Left ventricle myocardium superior (tissue), 1 donor: ENCODE measurements at places on chromosomes 6 and 20. TPM values are rescaled to one million over a fixed set of nuclear protein-coding genes. Genes with fewer than 3 reads are reported as not detected.

The DEFB121 gene
- not detected for total RNA-seq

The MCCD1 gene
- total RNA-seq = not detected

The GLP1R gene
- 11.6 TPM for total RNA-seq

The VNN1 gene
- 1.9 TPM for total RNA-seq

DNA sequence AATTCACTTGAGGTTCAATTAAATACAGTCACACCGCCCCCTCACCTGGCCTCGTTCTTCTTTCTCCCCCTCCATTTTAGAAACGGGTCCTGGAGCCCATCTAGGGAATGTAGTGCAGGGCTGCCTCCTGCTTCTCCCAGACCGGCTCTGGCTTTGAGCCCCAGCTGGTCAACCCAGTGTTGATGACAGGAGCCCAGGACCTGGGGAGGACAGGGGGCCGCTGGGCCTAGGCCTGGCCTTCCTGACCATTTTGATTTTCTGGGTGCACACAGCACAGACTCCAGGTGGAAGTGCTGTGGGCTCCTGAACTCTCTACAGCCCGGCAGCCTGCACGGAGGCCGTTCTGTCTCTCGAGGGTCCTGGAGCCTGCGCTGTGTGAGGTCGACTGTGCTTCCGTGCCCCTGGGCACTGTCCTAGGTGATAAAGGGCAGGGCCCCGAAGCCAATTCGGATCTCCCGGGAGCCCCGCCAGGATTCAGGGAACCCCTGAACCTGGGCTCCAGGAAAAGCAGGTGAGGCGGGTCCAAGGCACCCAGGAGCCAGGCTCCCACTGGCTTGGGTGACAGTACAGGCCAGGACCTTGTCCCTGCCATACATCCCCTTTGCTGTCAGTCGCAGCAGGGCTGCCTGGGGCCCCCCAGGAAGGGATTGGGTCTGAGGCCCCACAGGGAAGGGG is 23.3 kb downstream of the NPEPL1 start:
- no peak for DNase-seq

DNA sequence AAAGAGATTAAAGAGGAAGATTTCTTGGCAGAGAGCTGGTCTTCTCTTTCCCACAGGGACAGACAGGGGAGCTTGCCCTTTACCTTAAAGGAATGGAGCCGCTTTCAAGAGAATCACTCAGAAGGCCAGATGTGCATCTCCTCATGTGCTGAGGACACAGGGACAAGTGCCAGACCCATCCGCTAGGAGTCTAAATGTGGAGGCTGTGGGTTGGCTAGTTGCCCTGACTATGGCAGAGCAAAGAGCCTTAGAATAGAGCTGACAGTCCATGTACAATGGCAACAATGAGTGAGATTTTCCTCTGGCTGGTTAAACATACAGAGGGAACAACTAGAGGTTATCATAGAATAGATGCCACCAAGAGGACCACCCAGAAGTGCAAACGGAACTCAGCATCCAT is 7.3 kb upstream of the DOK5 start:
- DNase-seq = no peak

DNA sequence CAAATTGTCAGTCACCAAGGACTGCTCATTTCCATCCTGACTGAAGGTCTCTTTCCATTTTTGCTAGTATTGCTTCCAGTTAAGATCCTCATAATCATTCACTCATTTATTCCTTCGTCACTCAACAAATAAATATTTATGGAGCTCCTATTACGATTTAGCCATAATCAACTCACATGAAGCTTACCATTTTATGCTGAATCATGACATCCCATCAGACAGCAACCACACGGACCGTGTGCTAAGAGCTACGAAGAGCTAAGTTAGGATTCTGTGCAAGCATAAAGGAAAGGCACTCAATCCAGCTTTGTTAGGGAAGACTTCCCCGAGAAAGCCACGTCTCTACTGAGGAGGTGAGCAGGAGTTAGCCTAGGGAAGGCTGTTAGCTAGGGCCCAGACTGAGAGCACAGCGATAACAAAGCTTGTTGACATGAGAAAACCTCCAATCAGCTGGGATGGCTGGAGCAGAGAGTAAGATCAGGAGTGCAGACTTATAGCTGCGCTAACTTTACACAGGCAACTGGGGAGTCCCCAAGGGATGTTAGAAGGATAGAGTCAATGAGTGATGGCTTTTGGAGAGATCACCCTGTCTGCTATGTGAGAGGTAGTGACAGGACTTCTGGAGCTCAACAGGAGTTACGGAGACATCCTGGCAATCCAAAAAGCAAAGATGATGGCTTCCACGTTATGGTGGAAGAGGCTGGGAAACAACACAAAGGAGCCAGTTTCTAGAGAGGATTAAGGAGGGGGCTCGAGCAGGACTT is 2.6 kb upstream of the GID8 start:
- no peak for DNase-seq

GRCh38 chr6:111215131-111215530 is 127.8 kb downstream of the SLC16A10 start:
- no peak for DNase-seq

GRCh38 chr6:41474213-41474933 is 71.8 kb upstream of the FOXP4 start:
- no peak for DNase-seq
